Stimulated activated CD8-positive, alpha-beta memory T cell treated with anti-CD3 and anti-CD28 coated beads, Interleukin-7, amount 100 ng/mL, for 1 hour (primary cell): ENCODE measurements at places on chromosomes 2 and 18.

DNA sequence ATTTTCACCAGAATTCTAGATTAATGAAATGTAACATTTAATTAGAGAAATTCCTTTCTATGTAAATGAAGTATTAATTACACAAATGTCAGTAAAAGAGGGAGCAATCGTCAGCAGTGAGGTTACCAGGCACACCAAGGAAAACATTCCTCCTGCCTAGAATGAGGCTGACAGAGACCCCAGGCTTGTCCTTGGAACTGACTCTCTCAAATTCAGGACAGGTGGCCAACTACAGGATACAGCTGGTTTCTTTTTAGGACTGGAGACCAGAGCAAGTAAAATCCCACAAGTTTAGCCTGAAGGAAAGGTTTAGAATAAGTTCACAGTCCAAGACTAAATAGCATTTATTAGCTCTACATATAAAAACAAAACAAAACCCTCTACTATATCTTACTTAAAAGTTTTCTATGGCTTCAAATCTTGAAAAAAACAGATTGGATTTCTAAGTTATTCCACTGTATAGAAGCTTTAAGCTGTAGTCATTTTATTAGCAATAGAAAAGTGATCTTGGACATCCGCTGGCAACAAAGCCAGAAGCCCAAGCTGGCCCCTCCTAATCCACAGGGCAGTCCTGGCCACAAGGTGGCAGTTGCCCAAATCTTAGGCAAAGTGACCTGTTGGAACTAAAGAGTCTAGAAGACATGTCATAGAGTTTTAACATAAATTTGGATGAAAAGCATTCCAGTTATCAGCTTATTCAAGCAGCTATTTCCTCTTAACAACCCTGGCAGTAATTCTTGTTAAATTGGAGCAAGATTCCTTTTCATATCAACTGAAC lies 81.0 kb downstream of the SP3 start:
- no peak for DNase-seq

DNA sequence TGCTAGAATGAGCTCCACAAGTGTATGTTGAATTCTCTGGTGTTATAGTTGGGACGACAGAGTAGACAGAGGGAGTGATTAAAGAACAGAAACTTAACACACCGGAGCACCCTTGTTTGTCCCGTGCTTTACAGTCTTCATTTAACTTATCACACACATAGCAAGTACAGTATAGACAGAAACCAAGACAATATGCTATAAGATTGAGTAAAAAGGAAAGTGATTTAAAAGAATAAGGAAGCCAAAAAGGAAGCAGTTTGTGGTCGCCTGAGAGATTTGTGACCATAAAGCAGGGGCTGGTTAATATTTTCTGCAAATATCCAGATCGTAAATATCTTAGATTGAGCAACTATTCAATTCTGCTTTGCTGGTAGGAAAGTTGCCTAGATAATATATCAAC lies 1128.4 kb downstream of the TSN start:
- no peak for DNase-seq

DNA sequence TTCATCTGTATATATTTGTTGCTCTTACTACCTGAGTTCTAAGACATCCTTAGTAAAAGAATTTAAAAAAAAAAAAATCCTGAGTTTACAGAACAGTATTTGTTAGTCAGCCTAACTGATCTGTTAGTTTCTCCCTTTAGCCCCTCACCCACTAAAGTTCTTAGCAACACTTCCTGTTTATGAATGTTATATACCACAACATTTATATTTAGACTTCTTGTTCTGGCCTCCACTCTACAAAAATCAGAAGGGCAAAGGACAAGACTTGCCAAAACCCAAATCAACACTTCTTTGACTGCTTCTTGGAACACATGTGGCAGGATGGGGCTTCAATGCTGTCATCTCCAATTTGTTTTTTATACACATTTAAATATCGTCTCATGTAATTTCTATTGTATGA lies 71.1 kb downstream of the MGAT5 start:
- DNase-seq = no peak

DNA sequence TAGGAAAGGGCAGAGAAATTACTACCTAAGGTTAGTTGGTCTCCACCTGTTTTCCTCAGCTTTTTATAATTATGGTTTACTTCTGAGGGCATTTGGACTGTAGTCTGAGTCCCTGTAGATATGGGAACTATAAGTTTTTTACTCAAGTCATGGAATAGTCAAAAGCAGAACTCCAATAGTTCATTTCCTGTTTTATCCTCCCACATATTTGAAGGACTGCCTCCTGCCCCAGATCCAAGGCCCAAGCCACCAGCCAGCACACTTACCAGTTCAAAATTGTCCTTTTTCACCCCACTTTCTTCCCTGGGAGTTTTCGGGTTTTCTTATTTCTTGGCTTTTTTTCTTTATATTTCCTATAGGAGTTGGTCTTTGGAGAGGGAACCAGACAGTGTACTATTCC lies 164.1 kb downstream of the MBD5 start:
- no peak for DNase-seq

DNA sequence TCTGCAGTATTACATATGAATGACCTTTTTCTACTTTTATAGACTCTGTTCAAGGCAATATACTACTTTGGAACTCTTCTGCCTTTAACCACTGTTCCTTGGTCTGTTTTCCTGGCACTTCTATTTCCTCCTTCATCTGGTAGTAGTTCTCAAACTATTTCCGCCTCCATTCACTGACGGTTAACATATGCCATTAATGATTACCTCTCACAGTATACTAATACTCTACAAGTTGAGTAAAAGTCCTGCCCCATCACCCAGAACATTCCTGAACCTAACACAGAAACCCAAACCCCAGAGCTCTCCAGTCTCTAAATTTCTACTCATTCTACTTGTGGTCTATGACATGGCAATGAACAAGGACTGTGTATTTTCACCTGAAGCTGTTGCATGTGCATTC lies 4.5 kb downstream of the GFPT1 start:
- DNase-seq = no peak

- DNase-seq = no peak
Measured at GRCh38 chr2:96498021-96498431, 7.1 kb downstream of the NEURL3 start.

- no peak for DNase-seq
Measured at GRCh38 chr18:3305354-3305762, 43.4 kb downstream of the MYL12B start.

- DNase-seq = no peak
Measured at GRCh38 chr2:212842544-212843185, 304.1 kb upstream of the ERBB4 start.

DNA sequence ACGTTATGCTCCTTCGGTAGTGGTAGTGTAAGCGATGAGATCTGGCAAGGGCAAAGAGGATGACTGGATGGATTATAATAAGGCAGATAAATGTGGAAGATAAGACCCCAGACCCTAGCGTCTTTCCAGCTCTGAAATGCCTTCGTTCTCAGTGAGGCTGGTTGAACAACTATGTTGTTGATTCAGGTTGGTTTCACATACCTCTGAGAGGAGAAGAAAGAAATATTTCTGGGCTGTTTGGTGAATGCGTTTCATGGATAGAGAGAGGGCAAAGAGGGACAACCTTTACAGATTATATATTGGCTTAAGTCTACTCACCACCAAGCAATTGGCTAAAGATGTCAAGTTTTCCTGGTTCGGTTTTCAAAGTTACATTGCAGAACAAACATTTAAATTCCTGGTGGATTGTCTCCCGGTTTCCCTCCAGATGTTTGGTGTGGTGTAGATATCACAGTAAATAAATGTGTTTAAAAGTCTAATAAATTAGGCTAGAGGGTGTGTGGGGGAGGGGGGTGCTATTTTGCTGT lies 190.1 kb upstream of the GLI2 start:
- DNase-seq = no peak

- no peak for DNase-seq
Measured at GRCh38 chr2:226664140-226664539, 135.5 kb downstream of the IRS1 start.

- no peak for DNase-seq
Measured at GRCh38 chr2:63735263-63735662, 106.4 kb upstream of the UGP2 start.

GRCh38 chr2:181456660-181457120 lies 496 bp upstream of the ITGA4 start:
- peak; percentile 47 for DNase-seq

- no peak for DNase-seq
Measured at GRCh38 chr2:134912361-134912760, 6.3 kb upstream of the CCNT2 start.

- DNase-seq = no peak
Measured at GRCh38 chr2:74436111-74436805, 5.5 kb downstream of the RTKN start.

DNA sequence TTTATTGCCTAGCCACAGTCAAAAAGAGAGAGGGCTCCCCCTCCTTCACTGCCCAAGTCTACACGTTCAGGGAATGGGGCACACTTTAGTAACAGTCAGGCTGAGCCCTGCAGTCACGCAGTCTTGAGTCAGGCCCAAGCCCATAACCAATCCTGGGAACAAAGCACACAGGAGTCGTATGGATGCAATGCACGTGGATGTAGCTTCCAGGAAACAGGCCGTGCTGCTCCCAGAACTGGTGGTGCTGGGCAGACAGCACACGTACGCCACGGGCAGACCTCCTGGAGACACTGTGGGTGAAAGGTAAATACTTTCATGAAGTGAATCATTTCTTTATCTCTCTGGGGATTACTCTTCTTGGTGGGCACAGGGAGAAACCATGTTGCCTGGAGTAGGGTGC lies 30.0 kb upstream of the MBP start:
- no peak for DNase-seq

GRCh38 chr2:28325173-28325566 lies 67.5 kb upstream of the FOSL2 start:
- DNase-seq = no peak

DNA sequence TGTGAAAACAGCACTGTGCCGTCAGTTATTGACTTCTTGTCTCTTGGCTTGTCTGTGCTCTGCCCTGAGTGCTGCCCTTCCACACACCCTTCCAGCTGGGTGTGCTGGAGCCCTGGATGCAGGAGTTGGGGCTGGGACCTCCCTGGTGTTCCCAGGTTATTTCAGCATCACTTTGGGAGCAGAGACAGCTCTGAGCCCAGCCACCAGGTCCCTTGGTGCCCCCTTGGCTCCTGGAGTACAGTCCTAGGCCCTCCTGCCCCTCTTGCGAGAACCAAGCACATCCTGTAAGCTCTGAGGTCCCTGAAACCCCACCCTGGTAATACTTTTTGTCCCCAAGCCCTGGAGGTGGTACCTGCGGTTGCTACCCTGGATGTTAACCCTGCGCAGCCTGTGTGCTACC lies 24.3 kb downstream of the BOK start:
- DNase-seq = no peak

- DNase-seq = no peak
Measured at GRCh38 chr2:143429932-143430679, 300.9 kb downstream of the ARHGAP15 start.

GRCh38 chr2:203802342-203803052 lies 65.1 kb upstream of the CTLA4 start:
- DNase-seq = no peak

DNA sequence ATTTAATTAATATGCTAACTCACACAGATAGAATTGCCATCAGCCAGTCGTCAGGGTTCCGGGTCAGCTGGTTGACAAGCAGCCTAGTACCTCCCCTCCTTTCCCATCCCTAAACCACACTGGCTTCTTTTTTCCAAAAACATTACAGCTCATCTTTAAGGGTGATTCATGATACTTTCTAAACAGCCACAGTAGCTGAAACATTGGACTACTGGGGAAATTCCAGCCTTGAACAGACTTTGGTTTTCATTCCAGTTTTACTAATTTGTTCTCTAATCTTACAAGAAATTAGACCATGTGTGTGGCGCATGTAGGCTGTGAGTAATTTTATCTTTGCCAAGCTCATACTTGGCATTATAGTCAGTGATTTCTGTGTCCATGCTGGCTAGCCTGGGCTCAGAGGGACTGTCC lies 110.8 kb downstream of the FMNL2 start:
- DNase-seq = no peak

GRCh38 chr2:113840518-113840917 lies 49.4 kb upstream of the ACTR3 start:
- DNase-seq = no peak

DNA sequence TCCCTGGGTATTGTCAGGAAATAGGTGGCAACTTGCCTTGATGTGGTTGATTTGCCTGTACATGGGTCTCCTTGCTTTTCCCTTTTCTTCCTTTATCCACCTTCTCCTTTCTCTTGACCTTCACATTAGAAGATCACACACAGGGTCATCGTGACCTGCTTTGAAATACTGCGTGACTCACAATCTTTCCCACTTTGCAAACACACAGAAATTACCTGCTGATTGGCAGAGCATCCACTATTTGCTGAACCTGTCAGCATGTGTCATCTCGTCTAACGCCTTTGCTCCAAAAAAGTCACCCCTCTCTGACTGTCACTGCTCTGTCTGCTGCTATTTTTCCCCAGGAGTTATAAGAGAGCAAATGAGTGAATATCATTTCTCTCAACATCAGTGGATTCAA lies 60.8 kb downstream of the MYO3B start:
- no peak for DNase-seq

DNA sequence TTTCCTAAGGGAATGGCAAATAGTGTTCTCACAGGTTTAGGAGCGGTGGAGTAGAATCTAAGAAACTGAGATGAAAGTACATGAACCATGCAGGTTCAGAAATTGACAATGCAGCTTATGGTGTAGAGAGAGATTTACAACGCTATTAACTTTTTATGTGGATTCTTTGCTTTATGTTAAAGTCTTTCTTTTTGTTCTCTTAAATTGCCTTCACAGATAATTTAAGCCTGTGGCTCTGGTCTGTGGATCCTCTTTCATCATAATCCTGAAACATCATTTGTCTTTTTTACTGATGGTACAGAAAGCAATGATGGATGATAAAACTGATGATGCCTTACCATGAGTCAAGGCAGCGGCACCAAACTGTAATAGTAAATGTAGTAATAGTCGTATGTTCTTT lies 30.3 kb downstream of the SOCS6 start:
- DNase-seq = no peak

DNA sequence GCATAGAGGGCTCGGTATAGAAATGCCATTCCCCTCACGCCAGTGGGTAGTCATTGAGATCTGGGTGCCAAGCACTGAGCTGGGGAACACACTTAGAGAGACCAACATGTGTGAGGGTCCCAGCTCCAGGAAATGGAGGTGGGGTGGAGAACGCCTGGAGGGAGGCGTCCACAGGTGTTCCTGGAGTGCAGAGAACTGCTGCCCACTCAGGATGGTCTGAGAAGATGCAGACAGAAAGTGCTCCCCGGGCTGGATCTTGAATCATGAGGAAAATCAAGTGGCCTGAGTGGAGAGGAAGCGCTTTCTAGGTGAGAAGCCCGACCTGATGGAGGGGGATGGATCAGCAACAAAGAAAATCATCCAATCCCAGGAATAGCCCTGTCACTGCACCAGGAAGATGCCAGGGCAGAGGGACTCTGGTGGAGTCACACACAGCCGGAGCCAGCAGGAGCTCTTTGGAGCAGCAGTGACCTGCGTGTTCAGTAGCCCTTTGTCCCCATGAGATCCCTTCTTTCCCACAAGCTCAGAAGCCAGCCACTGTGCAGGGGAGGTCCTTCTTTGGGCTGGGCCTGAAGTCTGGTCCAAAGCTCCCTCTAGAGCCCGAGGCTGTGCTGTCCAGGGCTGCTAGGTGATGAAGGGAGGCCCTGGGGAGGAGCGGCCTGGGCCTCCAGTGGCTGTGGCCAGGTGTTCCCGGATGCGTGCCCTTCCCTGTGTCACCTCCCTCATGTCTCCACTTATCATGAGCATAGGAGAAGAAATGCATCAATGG lies 112.3 kb downstream of the RNF144A start:
- DNase-seq = no peak

- no peak for DNase-seq
Measured at GRCh38 chr2:29105375-29105774, 9.8 kb upstream of the CLIP4 start.

- no peak for DNase-seq
Measured at GRCh38 chr2:144522897-144523595, 3.1 kb upstream of the ZEB2 start.

GRCh38 chr2:27911458-27912210 lies 21.1 kb downstream of the BABAM2 start:
- DNase-seq = no peak
